NCI-H526 (cell line): ENCODE measurements at places on chromosomes 3 and 15.

GRCh38 chr3:119035014-119035346 is 334 bp upstream of the IGSF11 start:
- DNase-seq, result no peak

- no peak for DNase-seq
Measured at GRCh38 chr3:132174500-132174899, 139.7 kb upstream of the CPNE4 start.

DNA sequence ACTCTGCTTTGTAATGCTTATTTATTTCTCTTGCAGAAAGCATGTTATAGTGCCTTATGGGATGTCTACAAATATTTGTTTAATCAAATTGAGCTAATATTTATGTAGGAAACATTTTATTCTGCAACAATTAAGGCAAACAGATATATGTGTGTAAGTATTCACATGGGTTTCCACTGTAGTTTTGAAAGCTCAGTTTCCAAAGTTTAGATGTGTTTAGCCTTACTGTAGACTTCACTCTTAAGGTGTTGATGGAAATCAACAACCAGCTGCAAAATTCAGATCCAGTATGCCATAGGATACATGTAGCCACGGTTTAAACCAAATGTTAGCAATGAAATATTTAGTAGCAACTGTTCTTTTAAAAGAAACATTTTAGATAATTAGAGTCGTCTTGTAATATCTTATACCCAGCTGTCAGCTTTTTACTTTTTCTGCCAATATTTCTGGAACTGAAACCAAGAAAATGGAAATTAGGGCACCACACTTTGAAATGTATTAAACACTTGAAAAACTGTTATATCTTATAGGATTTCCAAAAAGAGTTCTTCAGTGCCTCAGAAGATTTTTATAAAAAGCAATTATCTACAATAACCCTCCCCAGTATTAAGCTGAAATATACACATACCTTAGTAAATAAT is 18.5 kb downstream of the PIK3CA start:
- DNase-seq, result no peak

- DNase-seq, result peak; percentile 66
Measured at GRCh38 chr15:36882487-36883131, 217.7 kb downstream of the MEIS2 start.

GRCh38 chr3:123089611-123090331 is 22.9 kb downstream of the PDIA5 start:
- no peak for DNase-seq

DNA sequence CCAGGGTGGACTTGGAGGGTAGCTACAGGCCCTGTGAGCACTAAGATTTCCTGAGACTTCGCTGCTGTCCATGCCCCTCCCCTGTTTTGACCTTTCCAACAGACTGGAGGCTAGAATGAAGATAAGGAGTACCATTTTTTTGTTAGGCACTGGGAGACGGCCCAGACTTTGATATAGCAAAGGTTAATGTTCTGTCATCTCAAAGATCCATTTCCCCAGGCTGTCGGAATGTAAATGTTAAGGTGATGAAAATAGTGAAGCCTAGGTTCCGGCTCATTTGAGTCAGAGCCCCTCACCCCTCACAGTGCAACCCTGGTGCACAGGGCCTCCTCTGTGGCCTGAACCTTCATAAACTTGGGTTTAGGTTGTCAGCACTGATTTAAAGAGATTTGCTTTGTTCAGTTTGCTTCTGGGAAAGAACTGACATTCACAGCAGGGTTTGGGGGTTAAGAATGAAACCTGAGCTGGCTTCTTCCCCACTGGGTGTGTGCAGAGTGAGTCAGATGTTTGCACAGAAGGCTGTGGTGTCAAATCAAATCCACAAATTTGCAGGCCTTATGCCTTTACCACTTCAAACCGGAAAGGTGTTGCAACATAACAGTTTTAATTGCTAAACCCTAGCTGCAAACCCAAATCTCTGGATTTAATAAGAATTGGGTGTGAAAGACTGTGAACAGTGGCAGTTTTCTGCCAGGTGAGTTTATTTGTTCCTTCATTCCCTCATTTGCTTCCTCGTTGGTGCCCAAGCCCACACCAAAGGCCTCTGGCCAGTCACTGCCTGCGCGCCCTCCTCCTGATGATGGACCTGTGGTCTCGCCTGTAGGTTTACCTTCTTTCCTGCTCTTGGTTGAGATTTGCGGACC is 20.6 kb upstream of the KCTD6 start:
- DNase-seq, result peak; percentile 8

GRCh38 chr15:38367476-38367875 is 86.5 kb upstream of the FAM98B start:
- no peak for DNase-seq

GRCh38 chr3:4642611-4643010 is 149.5 kb downstream of the ITPR1 start:
- DNase-seq, result no peak

DNA sequence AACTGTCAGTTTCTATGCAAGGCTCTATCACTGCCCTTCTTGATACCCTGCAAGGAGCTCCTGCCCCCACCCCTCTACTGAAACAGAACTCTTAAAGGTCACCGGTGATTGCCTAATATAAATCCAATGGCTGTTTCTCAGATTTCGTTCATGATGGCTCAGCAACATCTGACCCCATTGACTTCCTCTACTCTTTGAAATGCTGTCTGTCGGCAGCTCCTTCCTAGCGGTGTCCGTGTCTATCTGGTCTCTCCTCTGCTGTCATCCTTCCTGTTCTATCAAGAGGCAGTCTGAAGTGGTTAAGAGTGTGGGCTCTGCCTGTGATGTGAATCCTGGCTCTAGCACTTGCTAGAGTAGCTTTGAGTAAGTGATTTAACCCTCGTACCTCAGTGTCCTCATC is 5.5 kb downstream of the TMEM266 start:
- no peak for DNase-seq

DNA sequence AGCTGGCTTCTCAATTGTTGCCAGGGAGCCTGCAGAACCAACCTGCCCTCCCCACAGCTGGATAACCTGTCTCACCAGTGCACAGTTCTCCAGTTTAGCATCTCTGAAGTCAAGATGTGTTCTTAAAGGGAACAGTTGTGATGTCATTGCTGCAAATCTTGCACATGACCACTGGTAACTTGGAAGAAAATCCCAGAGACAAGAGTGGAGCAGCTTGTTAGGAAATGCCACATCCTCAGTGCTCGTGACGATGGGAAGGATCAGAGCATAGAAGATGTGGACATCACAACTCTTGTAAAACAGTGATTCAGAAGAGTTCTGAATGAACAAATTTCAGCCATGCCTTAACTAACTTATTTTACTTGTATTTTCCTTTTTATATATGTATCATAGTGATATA is 36.1 kb upstream of the LIMD1 start:
- no peak for DNase-seq

- no peak for DNase-seq
Measured at GRCh38 chr3:45932112-45932511, 11.2 kb upstream of the CXCR6 start.

DNA sequence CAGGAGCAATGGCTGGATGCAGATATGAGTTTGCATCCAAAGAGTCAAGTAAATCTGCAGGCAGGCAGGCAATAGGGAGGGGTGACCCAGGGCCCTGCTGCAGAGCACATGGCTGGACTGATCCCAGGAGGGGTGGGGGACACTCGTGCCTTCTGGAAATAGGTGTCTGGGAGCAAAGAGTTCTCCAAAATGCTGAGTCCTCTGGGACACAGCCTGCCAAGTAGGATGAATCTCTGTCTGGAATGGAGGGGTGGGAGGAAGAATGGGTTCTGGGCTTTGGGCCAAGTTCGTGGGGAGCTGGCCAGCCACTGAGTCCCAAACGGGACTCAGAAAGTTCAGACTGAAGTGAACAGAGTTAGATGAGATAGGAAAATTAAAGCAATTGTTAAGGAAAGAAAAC is 214.5 kb downstream of the MTHFS start:
- no peak for DNase-seq

DNA sequence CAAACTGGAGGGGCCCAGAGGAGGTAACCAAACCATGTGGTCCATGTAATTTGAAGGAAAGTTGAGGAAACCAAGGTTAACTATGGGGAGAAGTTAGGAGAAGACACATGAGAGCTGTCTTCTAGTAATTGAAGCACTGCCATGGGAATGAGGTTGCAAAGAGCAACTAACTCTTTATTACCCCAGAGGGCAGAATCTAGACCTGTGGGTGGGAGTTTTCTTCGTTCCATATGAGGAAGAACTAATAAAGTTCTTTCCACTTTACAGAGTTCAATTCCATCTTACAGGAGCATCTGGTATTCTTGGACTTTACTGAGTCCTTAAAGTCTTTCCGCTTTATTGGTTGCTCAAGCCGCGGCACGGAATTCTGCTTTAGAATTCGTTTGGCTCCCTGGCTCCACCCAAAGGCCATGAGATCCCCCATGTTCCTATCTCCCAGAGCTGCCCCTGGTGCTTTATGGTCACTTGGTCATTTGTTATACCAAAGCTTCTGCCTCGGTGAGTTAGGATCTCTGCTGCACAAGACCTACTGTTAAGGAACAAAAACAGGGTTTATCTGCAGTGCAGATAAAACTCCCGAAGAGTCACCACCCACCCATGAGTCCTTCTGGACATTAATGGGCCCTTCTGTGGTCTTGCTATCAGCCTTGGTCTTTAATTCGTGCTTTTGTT is 89.5 kb upstream of the UMPS start:
- DNase-seq, result no peak

DNA sequence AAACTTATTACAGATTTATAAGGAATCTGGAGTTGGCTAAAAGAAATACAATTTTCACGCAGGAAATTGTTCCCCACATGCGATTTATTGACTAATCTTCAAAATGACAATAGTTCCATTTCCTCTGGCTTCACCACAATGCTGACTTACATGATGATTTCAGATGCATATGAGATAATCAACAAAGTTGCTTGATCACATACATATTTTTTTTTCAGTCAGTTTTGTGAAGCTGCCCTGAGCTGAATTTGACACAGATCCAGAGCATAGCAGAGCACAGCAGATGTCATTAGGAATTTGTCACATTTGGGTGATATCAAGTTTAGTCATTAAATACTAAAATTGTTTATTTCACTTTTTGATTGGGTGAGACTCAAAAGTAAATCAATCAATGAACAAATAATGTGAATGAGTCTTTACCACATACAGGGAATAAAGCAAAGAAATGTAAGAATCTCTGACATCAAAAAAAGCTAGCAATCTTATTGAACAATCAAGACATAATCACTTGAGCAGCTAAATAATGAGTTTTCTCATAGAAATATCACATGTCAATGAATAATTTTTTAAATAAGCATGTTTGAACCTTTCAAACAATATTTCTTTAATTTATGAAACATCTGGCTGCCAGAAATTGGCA is 18.3 kb downstream of the CPB1 start:
- DNase-seq, result no peak

DNA sequence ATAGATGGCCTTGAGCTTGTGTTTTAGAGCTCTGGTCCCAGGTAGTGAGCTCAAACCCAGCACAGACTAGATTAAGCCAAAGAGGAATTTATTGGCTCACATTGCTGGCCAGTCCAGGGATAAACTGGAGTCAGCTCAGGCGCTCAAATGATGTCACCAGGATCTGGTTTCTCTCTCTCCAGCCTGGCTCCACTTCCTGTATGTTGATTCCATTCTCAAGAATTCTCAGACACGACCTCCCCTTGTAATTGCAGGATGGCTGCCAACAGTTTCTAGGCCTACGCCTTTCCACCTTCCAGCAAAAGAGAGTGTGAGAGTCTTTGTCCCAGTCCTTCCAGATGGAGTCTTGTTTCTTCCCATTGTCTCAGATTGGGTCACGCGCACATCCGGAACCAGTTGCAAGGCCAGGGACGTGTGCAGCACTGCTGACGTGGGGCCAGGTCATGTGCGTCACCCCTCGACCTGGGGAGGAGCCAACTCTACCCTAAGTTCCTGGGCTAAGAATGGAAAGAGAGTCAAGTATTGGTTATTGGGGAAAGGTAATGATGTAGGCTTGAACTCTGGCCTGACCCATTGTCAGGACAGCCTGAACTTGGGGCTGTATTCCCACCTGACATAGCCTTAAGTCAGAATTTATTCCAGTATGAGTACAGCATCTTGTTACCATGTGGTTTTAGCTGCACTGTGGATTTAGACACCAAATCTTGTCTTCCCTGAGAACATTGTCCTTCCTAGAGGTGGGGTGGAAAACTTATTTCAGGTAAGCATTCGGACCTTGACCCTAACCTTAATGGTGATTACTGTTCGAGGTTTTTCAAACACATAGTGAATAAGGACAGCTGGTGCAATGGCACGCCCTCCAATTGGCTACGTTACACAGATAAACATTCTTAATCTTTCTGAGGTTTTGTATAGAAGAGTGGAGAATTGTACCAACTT is 31.6 kb downstream of the CACNA1D start:
- DNase-seq, result no peak

DNA sequence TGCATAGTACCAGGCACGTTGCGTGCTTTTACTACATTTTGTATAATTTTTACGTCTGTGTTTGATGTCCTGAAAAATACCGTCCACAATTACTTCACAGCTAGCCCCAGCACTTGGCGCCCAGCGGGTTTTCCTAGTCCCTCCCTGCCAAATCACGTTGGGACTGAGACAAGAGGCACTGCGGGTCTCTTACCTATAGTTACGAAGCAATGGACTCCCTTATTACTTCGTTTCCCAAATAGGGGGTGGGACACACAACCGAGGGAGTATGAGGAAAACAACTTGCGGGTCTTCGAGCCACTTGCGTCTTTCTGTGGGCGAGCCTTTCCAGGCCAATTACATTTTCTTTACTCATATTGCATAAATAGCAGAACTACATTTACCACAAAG is 620 bp upstream of the CMSS1 start:
- no peak for DNase-seq

DNA sequence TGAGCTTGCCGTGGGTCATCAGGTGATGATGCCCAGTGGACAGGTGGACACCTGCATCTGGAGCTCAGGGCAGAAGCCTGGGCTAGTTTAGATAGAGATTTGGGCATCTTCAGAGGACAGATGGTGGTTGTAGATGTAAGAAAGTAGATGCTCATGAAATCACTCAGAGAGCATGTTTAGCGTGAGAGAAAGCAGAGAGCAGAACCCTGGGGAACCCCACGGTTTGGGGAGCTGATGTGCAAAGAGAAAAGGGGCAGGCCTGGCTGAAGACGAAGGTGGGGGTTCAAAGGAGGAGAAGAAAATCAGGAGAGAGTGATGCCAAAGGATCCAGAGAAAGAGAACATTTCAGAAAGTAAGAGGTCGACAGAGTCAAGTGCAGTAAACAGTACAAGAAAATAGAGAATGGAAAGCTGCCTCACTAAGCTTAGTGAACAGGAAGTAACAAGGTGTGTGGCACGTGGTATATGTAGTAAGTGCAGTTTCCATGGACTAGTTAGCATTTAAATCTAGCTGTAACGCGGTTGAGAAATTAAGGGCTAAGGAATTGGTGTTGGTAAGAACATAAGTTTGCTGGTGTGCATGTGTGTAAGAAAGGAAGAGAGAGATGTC is 13.5 kb downstream of the TIGIT start:
- DNase-seq, result no peak

DNA sequence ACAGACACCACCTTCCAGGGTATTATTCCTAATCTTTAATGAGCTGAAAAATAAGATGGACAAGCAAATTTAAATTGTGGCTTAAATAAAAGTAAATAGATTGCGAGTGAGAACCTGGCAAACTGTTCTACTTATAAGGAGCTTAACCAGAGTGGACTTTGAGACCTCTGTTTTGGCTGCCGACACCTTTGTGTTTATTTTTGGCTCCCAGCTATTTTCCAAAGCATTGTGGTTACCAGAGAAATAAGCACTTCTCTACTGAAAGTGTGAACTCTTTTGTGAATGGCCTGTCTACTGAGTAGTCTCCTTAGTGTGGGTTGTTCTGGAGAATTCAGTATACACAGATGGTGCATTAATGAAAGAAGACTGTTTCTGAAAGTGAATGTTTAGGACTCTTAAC is 109.4 kb downstream of the ATP8B4 start:
- no peak for DNase-seq
